ENCODE measurements at places on chromosomes 6 and 20. TPM values are rescaled to one million over a fixed set of nuclear protein-coding genes. Genes with fewer than 3 reads are reported as not detected.

AGPAT4 gene
- total RNA-seq, result 0.92 TPM

PROCR gene
- 6.7 TPM for total RNA-seq

KATNA1 gene
- 8.3 TPM for total RNA-seq

SNAI1 gene
- 0.28 TPM for total RNA-seq

ZBTB46 gene
- total RNA-seq, result 12.1 TPM

THBD gene
- 6.6 TPM for total RNA-seq

SYNGAP1 gene
- 1.8 TPM for total RNA-seq

CAGE1 gene
- not detected for total RNA-seq

BNIP5 gene
- not detected for total RNA-seq
